ENCODE measurements at places on chromosomes 1 and 21.

GRCh38 chr21:42148097-42148496 lies 70.8 kb upstream of the ABCG1 start:
- DNase-seq: no peak

DNA sequence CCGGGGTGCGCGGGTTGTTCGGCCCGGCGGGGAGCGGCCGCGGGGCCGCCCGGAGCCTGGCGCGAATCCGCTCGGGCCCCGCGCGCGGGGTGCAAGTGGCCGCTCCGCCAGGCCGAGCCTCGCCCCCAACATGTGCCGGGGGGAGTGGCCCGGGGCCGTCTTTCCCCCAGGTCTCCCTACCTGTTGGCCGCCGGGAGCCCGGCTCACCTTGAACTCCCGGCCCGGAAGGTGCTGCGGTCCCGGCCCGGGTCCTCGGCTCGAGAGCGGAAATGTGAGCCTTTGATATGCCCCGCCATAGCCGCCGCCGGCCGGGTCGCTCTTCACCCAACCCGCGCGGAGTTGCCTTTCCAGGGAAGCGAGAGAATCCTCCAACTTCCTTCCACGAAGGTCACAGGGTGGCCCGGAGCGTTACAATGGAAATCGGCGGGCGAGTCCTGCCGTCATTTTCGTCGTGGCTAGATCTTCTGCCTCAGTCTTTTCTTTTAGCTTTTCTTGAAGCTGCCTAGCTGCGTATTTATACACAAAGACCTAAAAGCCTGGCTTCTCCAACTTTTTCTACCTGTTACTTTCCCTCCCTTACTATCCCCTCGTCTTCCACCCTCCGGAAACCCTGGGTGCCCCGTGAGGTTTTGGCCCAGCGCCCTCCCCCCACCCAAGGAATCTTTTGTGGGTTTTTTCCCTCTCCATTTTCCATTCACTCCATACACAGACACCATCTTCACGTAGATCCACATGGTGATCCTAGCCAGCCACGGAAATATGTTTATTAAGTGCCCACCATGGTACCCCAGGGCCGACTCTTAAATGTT lies 867 bp downstream of the PTGFRN start:
- DNase-seq: no peak

DNA sequence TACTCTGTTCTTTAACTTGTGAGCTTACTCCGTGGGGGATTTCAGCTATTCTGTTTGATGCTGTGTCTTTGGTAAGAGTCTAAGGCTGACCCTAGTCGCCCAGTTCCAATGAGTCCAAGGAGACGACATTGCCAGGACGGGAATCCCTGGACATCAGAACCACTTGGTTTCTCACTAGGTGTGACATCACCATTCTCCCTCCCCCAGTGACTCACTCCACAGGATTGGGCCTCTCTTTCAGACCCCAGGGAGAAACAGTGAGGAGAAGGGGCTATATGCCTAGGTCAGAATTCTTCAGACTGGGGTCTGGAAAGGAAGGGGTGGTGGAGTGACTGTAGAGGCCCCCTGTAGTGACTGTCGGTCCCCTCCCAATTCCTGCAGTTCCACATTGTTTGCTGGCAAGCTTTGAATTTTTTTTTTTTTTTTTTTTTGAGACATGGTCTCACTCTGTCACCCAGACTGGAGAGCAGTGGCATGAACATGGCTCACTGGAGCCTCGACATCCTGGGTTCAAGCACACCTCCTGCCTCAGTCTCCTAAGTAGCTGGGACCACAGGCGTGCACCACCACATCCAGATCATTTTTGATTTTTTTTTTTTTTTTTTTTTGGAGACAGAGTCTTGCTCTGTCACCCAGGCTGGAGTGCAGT lies 21.3 kb downstream of the ALPL start:
- no peak for DNase-seq

GRCh38 chr21:36873513-36873912 lies 93.0 kb downstream of the HLCS start:
- DNase-seq: no peak

DNA sequence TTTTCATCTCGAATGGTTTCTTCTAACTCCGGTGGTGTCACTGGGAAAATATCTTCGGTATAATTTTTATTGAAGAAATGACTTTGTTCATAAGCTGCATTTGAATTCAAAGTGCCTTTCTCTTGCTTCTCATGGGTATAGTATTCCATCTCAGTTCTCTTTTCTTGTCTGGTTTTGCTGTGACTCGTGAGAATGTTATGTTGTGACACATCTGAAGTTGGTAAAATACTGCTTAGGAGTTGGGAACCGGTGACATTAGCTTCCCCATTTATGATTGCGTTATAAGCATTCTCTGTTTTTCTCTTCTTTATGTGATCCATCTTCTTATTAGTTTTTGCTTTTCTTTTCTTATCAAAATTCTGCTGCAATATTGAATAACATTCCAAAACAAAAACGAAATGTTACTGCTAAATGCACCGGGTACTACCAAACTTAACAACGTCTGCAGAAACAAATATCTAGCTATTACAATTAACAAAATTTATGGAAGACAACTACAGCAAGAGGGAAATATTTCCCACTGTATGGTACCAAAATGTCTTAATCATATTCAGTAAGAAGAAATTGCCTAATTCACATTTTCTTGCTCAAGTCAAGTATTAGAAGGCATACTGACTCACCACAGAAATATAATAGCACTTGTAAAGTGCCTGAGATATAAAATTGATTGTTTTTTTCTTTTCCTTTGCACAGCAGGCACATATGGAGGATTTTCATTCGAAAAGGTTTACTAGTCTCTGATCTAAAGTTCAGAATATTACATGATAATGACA lies 15.5 kb downstream of the LRIF1 start:
- no peak for DNase-seq

- no peak for DNase-seq
These were observed 30.1 kb downstream of the TOMM20 start for GRCh38 chr1:235098547-235098946.

GRCh38 chr1:241250465-241250864 lies 106.5 kb downstream of the RGS7 start:
- DNase-seq: no peak

- DNase-seq: no peak
These were observed 51.3 kb upstream of the SELENON start for GRCh38 chr1:25748531-25749205.

DNA sequence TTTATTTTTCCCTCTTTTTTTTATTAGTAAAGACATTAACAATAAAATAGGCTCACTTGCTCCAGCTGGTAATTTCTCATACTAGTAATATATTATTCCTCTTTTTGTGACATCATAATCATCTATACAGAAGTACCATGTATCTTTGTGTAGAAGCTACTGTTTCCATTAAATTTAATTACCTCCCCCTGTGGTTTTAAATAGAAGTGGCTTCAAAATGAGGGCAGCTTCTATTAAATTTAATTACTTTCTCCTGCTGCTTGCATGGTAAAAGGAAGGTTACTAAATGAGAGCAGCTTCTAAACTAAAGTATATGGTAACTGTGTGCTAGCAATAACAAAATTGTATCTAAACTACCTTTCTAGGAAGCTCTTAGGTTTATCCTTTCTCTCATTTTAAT lies 94.0 kb downstream of the DPYD start:
- DNase-seq: no peak

GRCh38 chr1:180360333-180361075 lies 130.4 kb downstream of the LHX4 start:
- DNase-seq: no peak

Data from GM18507 (cell line).